ENCODE measurements at places on chromosomes 7 and 10. TPM values are rescaled to one million over a fixed set of nuclear protein-coding genes. Genes with fewer than 3 reads are reported as not detected.

The BMPER gene
- polyA plus RNA-seq, result 4.9 TPM

The NIPSNAP2 gene
- polyA plus RNA-seq, result 58.1 TPM

The COL13A1 gene
- 9.6 TPM for polyA plus RNA-seq

The OR2A7 gene
- 16.7 TPM for polyA plus RNA-seq

The TLL2 gene
- 0.99 TPM for polyA plus RNA-seq

The HOXA2 gene
- 5.5 TPM for polyA plus RNA-seq

The KLF14 gene
- 0.18 TPM for polyA plus RNA-seq

GRCh38 chr10:111439034-111439842 lies 362.4 kb downstream of the ADRA2A start:
- no peak for DNase-seq

- no peak for DNase-seq
These were observed 31.2 kb downstream of the COL26A1 start for GRCh38 chr7:101393865-101394264.

GRCh38 chr10:1378473-1378872 lies 322.3 kb downstream of the WDR37 start:
- DNase-seq, result no peak

- DNase-seq, result no peak
These were observed 92.4 kb downstream of the PTPRN2 start for GRCh38 chr7:158495216-158495615.

DNA sequence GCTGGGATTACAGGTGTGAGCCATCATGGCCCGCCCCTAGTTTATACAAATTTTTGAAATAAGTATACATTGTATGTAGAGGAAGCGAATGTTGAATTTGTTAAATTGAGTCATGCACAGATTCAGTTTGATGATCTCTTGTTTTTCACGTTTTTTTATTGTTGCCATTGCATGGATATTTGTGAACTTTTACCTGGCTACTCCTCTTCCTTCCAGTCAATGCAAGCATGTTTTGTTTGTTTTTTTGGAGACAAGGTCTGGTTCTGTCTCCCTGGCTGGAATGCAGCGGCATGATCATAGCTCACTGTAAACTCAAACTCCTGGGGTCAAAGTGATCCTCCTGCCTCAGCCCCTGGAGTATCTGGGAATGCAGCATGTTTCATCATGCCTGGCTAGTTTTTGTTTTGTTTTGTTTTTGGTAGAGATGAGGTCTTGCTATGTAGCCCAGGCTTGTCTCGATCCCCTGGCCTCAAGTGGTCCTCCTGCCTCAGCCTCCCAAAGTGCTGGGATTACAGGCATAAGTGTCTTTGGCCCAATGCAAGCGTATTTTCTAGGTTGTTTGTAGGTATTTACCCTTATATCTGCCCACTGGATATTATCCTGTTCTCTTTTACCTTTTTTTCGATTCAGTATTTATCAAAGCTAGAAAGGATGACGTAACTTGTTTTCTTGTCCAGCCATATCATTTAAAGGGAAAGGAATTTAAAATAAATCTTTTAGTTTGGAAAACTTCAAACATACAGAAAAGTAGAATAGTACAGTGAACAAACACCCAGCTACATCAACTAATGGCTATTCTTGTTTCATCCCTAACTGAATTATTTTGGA lies 11.0 kb downstream of the LCOR start:
- DNase-seq, result peak; percentile 22

DNA sequence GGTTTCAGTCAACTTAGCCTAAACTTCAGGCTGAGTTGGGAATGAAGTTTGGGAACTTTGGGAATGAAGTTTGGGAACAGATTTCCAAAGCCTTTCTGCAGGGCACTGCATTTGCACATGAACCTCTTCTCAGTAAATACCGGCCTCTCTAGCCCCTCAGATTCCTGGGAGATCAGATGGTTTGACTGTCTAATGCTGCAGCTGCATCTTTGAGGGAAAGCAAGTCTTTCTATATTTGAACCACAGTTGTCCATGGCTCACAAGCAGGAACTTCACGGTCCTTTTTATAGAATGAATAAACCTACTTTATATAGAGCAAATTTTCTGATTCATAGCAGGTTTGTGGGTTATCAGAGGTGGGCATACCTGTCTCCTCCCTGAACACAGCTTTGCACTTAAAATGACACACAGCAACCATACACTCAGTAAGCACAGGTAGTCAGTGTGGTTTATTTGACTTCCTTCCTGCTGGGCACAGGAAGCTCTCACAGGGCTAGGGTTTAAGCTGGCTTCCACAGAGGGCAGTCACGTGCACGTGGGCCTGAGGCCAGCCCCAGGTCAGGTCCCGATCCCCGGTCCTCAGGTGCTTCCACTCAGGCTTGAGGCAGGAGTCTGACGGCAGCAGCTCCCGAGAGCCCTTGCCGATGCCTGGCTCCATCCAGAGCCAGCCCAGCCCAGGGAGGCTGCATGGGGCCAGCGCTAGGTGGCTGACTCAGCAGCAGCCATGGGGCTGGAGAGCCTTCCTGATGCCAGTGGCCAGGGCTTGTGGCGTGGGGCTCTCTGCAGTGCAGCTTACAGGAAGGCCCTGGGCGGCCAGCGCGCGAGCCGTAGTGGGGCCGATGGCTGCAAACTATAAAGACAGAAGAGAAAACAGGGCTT lies 12.8 kb upstream of the MMP21 start:
- no peak for DNase-seq

GRCh38 chr7:155220903-155221302 lies 76.8 kb upstream of the INSIG1 start:
- no peak for DNase-seq

Measured in large intestine (tissue), 12 donors.